ENCODE measurements at places on chromosomes 13 and 19.
A peak's percentile ranks its signal among the peaks of the same experiment; 100 is the strongest.

DNA sequence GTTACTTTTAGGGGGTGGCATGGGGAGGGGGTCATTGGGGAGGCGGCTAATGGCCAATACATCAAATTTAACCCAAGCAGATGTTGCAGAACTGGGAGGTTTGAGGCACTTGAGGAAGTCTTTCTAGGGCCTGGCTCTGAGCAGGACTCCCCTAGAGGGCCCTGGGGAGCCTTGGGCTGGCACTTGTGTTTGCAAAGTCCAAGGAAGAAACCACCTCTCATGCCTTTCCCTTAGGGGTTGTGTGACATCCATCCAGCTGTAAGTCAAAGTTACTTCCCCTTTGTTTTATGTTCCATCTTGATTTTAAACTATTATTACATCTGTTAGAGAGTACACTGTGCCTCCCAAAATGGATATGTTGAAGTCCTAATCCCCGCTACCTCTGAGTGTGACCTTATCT is 159.9 kb downstream of the KATNAL1 start:
- DNase-seq, result peak; percentile 19

DNA sequence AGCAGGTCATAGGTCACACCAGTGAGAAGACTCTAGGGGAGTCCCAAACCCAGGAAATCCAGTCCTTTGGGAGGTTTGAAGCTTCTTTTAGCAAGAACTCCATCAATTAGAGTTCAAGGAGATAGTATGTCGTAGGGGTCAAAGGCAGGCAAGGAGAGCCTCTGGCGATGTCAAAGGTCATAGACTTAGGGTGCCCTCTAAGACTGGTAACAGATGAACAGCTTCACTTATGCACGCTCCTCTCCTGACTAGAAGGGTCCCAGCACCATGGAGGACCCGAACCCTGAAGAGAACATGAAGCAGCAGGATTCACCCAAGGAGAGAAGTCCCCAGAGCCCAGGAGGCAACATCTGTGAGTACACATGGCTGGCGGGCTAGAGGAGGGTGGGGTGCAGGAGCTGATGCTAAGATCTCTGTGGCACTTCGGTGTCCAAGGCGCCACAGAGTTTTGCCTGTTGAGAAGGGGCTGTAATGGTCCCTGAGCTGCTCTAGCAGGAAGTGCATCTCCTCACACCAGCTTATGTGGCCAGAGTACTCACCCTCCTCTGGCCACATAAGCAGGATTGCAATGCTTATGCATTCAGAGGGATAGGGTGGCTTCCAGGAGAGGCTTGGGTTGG is 557 bp downstream of the ZNF576 start:
- DNase-seq, result no peak

DNA sequence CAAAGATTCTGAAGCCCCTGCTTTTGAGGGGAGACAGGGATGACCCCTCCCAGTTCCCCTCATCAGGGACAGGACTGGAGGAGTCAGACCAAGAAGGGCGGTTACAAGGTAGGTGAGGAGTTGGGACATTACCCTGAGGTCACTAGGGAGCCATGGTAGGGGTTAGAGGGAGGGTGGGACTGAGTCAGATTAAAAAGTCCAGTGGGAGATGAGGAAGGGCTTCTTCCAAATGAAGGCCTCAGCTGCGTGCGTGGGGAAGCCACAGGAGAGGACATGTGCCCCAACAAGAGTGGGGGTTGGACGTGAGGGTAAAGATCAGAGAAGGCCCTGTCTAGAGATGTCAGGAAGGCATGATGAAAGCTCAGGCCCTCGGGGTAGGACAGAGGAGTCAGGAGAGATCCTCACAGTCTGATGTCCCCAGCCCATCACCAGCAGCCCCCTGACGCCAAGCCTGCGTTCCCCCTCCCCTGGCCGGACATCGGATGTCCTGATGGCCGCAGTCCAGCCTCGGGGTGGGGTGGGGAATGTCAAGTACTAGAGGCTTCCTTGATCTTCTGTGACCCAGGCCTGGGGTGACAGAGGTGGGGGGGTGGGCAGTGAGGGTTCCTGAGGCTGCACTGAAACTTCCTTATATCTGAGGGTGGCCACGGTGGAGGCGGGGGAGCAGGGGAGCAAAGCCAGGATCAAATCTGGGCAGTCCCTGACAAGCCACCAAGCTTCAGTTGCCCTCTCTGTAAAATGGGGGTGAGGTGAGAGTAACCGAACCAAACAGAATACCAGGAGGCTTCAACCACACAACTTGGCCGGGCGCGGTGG is 6.5 kb upstream of the MFSD12 start:
- DNase-seq, result no peak

DNA sequence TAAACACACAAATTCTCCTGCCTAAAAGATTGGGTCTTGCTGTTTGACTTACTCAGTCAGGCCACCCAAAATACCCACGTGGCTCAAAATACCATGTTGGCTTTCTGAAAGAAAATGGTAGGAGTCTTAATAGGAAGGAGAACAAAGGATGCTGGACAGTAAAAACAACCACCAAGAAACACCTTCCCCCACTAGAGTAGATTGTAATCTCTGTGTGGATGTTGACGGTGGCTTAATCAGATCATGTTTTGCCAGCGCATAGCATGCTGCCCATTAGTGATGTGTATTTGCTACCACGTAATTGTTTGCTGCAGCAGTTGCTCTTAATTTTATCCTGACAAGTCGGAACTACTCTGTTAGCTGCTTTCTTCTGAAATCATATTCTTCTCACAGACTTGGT is 1229.3 kb upstream of the SLC10A2 start:
- no peak for DNase-seq

- no peak for DNase-seq
Observed at GRCh38 chr13:69461397-69461796, 646.2 kb upstream of the ATXN8OS start.

DNA sequence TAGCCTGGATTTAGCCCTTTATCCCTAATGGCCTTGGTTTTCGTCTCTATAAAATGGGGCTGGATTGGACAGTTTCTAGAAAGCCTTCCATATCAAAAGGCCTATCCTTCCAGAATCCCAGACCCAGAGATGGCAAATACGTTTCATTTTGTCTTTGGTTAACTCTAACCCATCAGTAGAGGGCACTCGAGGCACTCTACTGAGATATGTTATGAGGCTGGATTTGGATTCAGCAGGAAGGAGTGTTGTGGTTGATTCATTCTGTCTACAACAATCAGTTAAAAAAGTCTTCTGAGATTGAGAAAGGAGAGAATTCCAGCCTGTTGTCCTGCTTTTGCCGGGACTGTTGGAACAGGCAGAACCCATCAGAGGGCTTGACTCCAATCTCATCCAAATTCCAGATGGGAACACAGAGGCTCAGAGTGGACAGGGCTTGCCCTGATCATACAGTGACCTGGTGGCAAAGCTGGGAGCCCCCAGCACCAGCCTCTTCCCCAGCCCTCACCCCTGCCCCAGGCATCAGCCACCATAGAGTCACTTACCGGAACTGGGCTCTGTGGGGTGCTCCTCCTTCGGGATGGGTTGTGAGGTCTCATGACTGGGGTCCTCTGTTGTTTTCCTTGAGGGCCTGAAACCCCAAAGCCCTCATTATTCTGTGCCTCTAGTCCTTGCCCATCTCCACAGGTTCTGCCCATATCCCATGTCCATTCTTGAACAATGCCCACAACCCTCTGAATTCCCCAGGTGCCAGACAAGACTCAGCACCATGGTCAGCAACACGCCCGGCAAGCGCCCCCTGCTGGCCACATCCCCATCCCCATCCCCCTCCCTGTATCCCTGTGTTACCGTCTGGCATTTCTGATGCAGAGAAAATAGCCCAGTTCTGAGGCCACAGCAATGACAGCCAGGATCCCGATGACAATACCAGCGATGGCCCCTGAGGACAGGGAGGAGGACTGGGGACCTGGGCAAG is 12.3 kb upstream of the ZNF180 start:
- peak; percentile 2 for DNase-seq

GRCh38 chr19:38374332-38375097 is at the start of gene PSMD8:
TSS of gene PSMD8 (plus strand) at chr19:38374571. CDS start at chr19:38374602, 31 bp downstream.
- peak; percentile 98 for DNase-seq

DNA sequence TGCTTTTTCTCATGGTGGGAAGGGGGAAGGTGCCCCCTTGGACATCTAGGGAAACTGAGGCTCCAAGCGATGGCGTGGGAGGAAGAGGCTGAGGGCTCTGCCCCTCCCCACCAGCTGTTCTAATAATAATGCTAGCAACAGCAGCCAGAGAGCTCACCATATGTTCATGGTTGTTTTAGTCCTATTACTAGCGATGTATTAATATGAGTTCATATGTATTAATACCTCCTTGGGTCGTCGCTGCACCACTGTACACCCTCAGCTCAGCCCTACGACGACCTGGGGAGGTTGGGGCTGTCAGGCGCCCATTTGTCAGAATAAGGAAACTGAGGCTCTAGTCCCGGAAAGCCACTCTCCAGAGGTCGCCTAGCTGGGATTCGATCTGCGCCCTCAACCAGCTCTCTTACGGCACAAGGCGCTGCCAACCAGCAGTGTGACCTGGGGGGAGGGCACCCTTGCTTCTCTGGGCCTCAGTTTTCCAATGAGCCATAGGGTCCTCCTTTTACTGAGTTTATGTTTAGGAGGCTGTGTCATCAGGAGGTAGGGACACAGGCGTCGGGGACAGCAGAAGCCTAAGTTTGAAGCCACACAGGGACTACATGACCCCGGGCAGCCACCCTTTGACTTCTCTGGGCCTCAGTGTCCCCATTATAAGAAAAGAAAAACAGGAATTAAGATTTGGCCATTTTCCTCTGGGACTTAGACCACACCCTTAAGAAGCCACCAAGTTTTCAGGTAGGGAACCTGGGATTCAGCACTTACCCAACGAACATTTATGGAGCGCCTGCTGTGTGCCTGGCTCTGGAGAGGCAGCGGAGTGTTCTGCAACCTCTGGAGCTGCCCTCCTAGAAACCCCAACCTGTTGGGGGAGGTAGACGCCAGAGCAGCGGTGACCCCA is 664 bp downstream of the MAST3 start:
- DNase-seq, result no peak

All from DMS79 treated with DMSO at 0.1 percent for 48 hours (cell line).